ENCODE measurements at places on chromosomes 6 and 20.

DNA sequence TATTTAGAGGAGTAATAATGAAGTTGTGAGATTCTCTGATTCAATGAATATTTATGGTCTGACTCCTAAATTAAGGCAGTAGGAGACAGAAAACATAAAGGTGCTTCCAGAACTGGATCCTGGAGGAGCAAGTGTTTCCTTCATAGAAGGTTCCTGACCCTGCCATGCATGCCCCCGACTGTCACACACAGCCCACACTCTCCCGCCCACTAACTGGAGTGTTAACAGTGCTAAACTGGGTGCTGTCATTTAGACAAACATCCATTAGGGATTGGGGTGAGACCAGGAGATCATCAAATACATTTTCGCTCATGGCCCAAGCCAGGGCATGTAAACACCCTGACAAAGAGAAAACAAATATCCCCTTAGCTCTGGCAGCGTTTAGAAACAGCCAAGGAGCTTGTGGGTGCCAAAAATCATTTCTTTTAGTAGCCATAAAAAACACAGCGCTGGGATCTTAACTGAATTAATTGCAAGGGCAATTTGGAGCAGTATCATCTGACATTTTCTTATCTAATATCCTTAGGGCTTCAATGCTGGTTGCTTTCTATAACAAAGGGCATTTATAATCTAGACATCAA is 46.8 kb downstream of the INSM1 start:
- no peak for DNase-seq

- no peak for DNase-seq
These were observed 48.6 kb downstream of the FIG4 start for GRCh38 chr6:109739686-109740085.

- DNase-seq = no peak
These were observed 91.3 kb upstream of the MAP3K7 start for GRCh38 chr6:90678049-90678779.

- DNase-seq = no peak
These were observed 76.1 kb downstream of the DTD1 start for GRCh38 chr20:18663932-18664331.

- DNase-seq = no peak
These were observed 320.7 kb upstream of the JARID2 start for GRCh38 chr6:14925025-14925698.

DNA sequence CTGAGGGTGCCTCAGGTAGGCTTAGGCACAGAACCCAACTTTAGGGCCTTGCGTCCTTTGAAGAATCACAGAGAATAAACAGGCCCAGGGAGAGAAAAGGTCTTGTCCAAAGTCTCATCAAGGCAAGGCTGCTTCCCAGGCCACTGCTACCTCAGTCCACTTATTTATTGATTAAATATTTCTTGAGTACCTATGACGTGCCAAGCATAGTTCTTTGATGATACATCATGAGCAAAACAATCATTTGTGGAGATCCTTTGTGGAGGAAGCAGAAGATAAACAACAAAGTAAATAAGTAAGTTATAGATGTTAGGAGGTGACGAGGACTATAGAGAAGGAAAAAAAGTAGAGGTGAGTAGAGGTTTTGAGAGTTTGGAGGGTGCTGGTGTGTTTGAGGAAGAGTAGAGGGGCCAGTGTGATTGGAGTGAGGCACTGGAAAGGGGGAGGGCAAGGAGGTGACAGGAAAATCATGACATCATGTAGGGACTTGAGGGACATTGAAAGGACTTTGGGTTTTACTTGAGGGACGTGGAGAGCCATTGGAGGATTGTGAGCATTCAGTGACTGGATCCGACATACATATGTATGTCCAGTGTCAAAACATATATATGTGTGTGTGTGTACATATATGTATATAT is 14.1 kb upstream of the CHMP4B start:
- no peak for DNase-seq

DNA sequence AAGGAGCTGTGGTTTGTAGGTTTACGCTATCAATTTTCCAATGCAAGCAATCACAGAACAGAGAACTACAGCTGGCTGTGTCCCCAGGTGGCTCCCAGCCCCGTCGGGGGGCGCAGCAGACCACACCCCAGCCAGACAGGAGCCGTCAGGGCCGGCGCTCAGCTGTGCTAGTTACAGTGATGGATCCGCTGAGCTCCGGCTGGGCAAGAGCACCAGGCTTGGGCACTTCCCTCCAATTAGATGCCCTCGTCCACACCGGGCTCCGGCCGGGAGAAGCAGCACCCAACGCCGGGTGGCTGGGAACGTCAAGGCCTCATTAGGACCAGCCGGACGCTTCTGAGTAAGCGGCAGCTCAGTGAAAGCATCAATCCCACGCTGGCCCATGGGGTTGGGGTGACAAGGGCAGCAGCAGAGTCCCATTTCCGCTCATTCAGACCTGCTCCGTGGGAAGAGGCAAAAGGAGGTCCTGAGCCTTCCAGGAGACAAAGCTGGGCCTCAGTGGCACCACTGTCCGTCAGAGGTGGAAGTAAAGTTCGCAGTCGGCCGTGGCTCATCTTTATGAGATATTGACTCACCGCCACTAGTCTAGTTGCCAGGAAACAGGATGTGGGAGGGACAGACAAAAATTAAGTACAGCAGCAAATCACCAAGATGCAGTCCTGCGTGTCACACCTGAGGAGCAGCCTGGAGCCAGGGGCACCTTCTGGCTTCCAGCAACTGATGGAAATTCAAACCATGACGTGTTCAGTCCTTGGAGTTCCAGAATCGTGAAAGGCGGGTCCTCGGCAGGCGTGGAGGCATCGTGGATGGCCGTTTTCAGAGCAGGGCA is 164.1 kb downstream of the TAF4 start:
- DNase-seq = no peak

Measured in GM20000 (cell line).